ENCODE measurements at places on chromosomes 1 and 21.

DNA sequence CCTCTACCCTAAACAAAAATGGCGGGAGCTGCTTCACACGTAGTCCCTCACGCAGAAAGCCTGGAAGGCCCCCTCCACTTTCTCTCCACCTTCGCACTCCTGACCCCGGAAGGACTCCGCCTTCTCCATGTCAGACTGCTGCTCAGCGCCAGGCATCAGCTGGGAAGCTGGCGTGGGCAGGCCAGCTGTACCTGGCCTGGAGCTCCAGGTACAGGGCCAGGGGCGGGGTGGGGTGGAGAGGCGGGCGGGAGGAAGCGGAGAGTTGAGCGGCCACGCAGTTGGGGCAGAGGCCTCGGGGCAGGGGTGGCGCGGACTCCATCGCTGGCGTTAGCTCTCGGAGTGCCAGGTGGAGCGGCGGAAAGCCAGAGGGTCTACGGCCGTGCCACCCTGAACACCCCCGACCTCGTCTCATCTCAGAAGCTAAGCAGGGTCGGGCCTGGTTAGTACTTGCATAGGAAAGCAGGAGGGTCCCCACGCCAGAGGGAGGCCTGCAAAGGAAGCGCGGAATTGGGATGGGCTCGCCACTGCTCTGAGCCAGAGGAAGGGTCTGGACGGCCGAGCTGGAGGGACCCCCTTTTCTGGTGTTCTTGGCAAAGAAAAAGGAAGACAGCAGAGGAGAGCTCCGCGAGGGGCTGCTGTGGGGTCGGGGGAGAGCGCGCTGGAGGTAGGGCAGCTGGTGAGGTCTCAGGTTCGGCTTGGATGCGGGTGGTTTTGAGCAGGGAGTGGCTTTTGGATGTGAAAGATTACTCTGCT is at the start of gene MIGA1:
TSS of gene MIGA1 (plus strand) at position 121 of the 753 bp plus-strand sequence. CDS start 3,604 bp downstream, outside the sequence.
- DNase-seq = peak; percentile 46

GRCh38 chr1:160373696-160374095 is 6.8 kb downstream of the NHLH1 start:
- no peak for DNase-seq

GRCh38 chr1:151199873-151200581 is 1.7 kb downstream of the PIP5K1A start:
- no peak for DNase-seq

DNA sequence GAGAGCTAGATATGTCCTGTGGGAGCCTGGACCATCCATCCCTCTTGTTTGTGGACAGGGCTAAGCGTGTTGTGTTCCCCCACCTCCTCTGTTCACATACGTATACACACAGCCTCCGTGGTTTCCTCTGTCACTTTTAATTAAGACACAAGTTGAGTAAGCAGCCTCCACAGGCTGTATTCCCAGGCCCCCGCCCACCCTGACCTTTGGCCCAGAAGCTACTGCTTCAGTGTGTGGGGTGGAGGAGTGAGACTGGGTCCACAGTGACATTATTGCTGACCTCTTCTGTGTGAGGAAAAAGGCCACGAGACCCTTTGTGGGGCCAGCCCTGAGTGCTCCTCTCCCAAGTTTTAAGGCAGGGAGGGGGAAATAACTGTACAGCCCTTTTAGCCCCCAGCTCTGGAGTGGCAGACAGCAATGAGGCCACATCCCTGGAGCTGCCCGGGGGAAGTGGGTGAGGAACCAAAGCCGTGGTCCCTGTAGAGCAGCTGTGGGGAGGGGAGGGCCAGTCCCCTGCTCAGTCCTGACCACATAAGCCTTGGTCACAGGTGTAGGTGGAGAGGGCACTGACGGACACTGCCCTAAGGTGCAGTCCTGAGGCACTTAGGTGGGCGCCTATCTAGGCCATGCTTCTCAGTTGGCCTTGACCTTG is 4.4 kb downstream of the ELOVL1 start:
- no peak for DNase-seq

- no peak for DNase-seq
Observed at GRCh38 chr1:178500936-178501554, 4.3 kb upstream of the CLEC20A start.

DNA sequence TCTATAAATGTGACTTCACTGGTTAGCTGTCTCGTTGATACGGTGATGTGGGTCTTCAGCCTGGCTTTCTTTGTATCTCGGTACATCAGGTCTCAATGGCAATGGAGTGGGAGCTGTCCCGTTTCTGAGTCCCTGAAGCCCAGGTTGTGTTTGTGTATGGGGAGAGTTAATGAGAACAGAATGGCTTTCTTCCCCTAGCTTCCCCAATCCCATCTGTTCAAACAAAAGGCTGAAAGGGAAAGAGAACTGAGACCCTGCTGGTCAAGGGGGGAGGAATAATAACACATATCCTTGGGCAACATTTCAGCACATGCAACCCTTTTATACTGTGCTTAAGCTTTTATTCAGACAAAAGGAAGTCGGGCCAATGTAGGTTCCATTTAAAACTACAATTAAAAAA is 28.4 kb upstream of the CASQ2 start:
- no peak for DNase-seq

GRCh38 chr1:200224315-200224714 is 185.5 kb downstream of the ZNF281 start:
- no peak for DNase-seq

DNA sequence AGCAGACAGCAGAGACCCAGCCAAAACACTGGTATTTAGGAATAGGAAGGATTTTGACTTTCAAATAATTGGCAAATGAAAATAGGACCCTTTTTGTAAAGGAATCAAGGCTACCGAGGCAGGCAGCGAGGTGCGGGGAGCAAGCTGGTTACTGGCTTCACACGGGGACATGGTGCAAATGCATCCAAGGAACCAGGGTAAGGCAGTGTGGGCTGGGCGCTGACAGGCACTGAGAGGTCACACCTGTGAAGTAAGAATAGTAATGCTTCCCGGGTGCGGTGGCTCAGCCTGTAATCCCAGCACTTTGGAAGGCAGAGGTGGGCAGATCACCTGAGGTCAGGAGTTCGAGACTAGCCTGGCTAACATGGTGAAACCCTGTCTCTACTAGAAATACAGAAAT is 15.5 kb downstream of the CHAF1B start:
- DNase-seq = no peak

DNA sequence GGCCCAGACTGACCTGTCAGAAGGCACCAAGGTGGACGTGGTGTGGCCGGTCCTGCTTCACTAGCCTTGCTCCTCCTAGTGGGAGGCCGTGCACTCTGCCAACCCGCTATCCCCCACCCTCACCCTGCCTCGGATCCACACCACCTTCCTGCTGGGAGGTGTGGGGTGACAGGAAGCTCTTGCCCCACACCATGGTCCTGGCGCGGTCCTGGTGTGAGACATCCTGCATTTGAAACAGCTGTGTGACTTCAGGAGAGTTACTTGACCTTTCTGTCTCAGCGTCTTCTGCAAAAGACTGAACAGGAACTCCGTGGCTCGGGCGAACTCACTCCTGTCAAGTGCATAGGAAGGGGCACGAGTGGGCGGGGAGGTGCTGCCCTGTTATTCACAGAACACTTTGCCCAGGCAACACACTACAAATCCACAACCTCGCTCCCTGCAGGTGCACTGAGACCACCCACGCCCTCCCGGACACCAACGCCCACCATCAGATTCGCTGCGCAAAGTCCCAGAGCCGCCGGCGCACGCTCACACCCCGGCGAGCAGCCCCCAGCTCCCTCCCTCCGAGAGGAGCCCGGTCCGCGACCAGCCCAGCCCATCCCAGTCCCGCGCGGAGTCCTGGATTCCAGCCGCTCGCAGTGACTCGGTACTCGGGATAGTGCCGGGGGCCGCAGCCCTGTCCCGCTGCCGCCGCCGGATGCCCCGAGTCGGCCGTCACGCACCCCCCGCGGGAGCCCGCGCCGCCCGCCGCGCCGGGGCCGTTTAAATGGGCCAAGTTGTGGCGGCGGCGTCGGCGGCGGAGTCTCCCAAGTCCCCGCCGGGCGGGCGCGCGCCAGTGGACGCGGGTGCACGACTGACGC is at the start of gene SAMD11:
TSS of gene SAMD11 (plus strand) at position 793 of the 860 bp plus-strand sequence. CDS start 509 bp downstream, outside the sequence.
- DNase-seq = peak; percentile 17

GRCh38 chr1:39928809-39929587 is 25.9 kb upstream of the MFSD2A start:
- DNase-seq = no peak

DNA sequence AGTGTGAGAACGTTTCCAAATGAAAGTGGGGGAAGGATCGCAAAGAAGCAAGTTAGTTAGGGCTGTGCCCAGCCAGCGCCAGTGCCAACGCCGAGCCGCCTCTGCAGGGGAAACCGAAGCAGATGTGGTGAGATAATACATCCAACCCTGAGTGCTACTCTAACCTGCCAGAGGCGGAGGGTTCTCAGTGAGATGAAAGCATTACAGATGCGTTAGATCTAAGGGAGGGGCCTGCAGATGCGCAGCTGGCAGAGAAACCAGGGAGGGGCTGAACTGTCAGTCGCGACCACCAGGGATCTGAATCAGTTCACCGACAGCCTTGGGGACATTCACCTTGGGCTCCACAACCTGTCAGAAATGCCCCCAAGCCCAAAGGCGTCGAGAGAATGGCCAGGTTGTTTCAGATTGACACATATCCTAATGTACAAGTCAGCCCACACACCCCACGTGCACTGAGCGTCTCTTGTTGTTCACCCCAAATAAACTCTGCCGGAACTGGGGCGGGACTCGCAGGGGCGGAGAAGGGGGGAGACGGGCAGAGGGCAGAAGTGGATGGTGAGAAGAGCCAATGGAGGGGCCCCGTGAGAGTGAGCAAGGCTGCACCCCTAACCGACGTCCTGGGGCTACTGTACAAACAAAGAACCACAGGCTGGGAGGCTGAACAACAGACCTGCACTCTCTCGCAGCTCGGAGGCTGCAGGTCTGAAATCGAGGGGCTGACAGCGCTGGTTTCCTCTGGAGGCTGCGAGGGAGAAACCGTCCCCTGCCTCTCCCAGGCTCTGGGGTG is 8.7 kb upstream of the UMODL1 start:
- DNase-seq = no peak

- DNase-seq = no peak
Observed at GRCh38 chr1:64766429-64766828, 21.6 kb downstream of the RAVER2 start.

DNA sequence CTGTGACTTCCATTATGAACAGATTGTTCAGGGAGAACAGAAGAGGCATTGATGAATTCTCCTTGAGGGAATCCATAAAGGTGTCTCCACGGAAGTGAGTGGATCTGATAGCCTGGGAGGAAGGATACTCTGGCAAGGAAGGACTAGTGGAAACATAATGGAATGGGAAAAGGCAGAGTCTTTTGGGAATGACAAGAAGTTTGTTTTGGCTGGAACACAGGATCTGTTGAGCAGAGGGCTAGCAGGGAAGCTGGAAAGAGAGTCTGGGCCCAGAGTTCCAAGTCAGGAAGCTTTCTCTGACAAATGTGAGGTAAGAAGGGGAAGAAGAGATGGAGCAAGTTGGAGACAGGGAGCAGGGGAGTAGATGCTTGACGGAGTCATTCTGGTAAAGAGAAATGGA is 8.1 kb downstream of the ADAMTS5 start:
- no peak for DNase-seq

DNA sequence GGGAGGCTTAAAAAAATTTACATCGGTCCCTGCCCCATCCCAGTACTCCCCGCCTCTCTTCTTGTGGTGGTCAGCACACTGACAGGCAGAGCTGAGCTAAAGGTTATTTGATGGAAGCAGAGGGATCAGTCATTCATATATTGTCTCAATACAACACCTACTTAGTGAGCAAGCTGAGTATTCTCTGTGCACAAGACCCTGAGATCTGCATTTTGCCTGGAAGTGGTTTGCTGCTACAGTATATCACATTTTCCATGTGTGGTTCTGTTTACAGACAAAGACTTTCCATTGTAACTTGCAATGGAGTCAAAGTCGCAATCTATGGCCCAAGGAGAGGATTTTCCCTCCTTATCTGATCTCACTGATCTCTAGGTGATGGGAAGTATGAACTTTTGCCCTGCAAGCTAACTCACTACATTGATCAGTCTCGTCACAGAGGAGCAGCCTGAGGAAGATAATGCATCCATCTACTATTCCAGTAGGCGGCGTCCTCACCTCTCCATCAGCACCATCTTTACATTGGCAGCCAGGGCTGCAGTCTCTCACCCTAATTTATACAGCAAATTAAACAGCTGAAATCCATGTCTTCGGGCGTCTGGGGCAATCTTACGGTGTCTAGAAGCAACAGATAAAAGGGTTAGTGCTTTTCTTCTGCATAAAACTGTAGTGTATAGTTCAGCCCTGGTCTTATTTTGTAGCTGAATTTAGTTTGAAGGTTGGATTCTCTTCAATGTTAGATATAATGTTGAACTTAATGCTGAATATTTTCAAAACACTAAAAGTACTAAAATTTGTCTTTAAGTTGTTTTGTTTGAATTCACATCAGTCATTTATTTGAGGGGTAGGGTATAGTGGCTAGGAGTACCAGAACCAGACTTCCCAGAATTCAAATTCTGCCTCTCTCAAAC is 3.2 kb upstream of the TRAF5 start:
- DNase-seq = no peak

DNA sequence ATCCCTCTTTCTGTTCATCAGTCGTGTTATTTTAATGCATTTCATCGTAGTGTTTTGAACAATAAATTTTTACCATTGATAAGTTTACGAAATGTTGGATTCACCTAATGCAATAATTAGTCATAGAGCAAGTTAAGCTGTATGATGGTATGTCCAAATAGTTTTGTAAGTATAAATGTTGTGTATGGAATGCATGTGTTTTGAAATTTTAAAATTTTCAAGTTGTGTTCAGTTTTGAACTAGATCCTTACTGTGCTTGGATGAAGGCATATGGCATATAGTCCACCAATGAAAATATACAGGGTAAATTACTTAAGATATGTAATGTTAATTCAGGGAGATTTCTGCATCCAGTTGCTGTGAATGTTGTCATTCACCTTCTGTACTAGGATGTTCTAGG is 2.3 kb downstream of the ZMYM4 start:
- no peak for DNase-seq

- DNase-seq = no peak
Observed at GRCh38 chr1:53666566-53666965, 72.4 kb downstream of the GLIS1 start.

Data from AG04449 (cell line).